Endothelial cell (in vitro differentiated cells): ENCODE measurements at places on chromosomes 3 and 15. TPM values are rescaled to one million over a fixed set of nuclear protein-coding genes. Genes with fewer than 3 reads are reported as not detected.

The SPINT1 gene
- total RNA-seq, result 28.6 TPM

The MEX3B gene
- 98.2 TPM for total RNA-seq

The DUOX2 gene
- 1.2 TPM for total RNA-seq

The IL16 gene
- total RNA-seq, result 29.6 TPM

The EFCAB12 gene
- total RNA-seq, result 0.21 TPM

The PPM1L gene
- 12.2 TPM for total RNA-seq

The CD86 gene
- total RNA-seq, result not detected

The FYCO1 gene
- total RNA-seq, result 13.8 TPM

The LDHAL6B gene
- total RNA-seq, result not detected

The TRPC1 gene
- total RNA-seq, result 19.0 TPM

The SLC6A20 gene
- total RNA-seq, result 0.21 TPM

- peaks cover 2% of the 10 kb centered on the region for H3K27me3 ChIP-seq
- peaks cover 8% of the 10 kb centered on the region for H3K4me1 ChIP-seq
- no peak overlapping the region for H3K27ac ChIP-seq
- H3K36me3 ChIP-seq, result no peaks in the 10 kb centered on the region
These were observed 197.5 kb upstream of the TSC22D2 start for GRCh38 chr3:150210461-150211110.

DNA sequence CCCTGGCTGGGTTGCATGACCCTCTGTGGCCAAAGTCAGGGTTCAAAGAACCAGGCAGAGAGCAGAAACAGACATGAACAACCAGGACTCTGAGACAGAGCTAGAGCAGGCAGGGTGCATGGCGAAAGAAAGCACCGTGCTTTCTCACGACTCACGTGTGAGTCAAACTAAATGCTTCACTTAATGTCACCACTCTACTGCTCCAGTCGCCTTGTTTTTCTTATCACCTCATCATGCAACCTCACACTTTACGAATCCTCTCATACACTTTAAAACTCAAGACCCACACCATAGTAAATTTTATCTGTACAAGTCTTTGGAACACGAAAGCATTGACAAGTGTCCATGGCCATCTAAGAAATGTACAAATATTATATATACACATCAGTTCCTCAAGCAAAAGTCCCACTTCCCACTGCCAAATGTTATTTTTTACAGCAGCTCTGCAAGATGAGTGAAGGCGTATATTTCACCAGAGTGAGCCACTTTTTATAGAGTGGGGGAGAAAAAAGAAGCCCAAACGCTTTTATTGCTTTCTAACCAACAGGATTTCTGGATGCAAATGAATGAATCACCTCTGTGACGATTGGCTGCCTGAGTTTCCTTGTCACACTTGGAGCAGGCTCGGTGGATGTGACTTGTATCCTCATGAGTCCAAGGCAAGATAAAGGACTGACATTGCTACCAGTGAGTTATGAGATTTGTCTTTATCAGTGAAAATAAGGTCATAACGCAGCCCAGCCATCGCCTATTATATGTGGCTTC lies 16.0 kb upstream of the MEGF11 start:
- no peak for DNase-seq
- no peaks in the 10 kb centered on the region for H3K36me3 ChIP-seq
- no peaks in the 10 kb centered on the region for H3K27me3 ChIP-seq
- peak overlapping the region; percentile 14 for H3K27ac ChIP-seq
- H3K4me1 ChIP-seq, result peaks cover 8% of the 10 kb centered on the region
- H3K4me3 ChIP-seq, result no peak overlapping the region

DNA sequence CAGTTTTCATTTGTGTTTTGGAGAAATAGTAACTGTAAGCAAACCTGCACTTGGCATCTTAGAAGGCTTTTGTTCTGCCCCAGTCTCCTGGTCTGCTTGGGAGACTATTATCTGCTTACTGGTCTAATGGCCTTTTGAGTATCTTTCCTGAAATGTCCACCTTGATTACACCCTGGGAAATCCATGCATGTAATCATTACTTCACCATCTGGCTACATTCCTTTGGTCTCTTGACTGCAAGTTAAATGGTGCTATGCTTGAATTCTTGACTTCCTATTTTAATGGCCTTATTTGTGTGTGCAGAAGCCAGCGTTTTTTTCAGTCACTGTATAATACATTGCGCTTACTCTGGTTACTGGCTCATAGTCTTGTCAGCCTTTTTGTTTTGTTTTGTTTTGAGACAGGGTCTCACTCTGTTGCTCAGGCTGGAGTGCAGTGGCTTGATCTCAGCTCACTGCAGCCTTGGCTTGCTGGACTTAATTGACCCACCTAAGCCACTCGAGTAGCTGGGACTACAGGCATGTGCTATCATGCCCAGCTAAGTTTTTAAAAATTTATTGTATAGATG lies 30.0 kb downstream of the CHD2 start:
- DNase-seq, result no peak
- peaks cover 44% of the 10 kb centered on the region for H3K36me3 ChIP-seq

- peaks cover 2% of the 10 kb centered on the region for H3K27me3 ChIP-seq
- DNase-seq, result peak; percentile 35
- H3K27ac ChIP-seq, result no peak overlapping the region
- peaks cover 3% of the 10 kb centered on the region for H3K36me3 ChIP-seq
- H3K4me1 ChIP-seq, result peaks cover 9% of the 10 kb centered on the region
- H3K4me3 ChIP-seq, result no peak overlapping the region
These were observed 67.1 kb downstream of the ATP8B4 start for GRCh38 chr15:50051811-50052419.

DNA sequence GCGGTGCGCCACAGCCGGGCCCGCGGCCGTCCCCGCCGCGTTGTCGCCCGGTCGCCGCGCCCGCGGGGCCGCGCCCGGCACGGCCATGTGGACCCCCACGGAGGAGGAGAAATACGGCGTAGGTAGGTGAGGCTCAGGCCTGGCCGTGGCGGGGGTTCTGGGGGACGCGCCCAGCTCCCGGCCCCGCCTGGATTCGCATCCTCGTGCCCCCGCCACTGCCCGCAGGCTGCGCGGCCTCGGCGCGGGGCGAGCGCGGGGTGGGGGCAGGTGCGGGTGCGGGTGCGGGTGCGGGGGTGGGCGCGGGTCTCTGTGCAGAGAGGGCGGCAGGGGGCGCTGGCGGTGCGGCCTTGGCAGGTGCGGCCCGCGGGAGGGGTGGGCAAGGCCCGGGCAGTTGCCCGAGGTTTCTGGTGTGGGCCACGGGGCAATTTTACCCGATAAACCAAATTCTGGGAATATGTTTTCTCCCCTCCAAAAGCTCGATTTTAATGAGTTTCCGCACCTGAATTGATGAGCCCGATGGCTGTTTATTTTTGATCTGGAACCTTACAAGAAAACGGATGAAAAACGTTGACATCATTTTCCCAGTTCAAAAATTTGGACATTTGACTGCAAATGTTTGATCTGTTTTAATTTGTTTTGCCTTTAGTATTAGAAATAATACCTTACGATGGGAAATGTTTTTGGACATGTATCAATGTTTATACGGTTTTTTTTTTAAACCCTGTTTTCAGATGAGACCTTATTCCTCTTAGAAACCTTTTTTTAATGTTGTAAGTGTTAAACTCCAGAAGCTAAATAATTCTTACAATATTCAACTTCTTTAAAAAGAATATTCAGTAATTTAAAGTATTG lies 678 bp downstream of the DOCK3 start:
- peaks cover 8% of the 10 kb centered on the region for H3K36me3 ChIP-seq
- H3K4me1 ChIP-seq, result peaks cover 7% of the 10 kb centered on the region
- peaks cover 10% of the 10 kb centered on the region for H3K27me3 ChIP-seq
- H3K4me3 ChIP-seq, result peak overlapping the region; percentile 91
- DNase-seq, result peak; percentile 65

- H3K36me3 ChIP-seq, result no peaks in the 10 kb centered on the region
- H3K27ac ChIP-seq, result no peak overlapping the region
- no peaks in the 10 kb centered on the region for H3K27me3 ChIP-seq
- no peak overlapping the region for H3K4me3 ChIP-seq
These were observed 228.8 kb upstream of the PPP2R3A start for GRCh38 chr3:135736740-135737139.

DNA sequence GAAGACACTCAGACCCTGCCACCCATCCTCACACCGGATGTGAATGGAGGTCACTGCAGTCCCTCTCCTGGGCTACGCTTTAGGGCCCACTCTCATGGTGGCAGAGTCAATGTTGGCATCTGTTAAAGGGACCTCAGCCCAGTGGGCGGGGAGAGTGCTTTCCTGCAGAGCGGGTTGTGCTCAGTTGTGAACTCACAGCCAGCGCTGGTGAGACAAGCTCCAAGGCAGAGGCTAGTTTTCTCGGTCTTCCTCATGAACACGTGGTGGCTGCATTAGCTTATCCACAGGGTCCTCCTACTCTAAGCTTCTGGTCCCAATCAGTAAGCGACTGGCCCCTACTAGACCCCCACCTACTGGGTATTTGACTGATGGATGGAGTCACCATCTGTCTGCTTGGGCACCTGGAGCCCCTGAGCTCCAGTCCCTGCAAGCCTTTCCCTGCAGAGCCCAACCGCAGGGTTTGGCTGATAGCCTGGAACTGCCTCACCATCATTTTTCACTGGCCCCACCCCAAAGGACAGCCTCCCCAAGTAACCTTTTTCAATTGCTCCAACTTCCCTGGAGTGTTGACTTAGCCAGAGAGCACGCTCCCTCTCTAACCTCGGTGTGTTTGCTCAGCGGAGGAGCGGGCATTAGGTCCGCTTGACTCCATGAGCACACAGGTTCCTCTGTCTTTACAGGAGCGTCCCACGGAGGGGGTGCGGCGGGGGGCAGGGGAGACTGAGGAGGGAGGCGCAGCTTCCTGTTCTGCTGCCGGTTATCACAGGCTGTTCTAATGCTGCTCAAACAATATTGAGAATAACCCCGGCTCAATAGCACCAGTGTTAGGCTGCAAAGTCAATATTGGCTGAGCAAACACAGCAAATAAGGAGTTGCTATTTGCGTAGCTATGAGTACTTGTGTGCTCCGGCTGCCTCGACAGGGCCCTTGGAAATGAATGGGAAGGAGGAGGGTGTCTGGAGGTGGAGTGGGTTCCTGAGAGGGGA lies 141.7 kb downstream of the RPLP1 start:
- no peak overlapping the region for H3K4me3 ChIP-seq
- H3K27ac ChIP-seq, result no peak overlapping the region
- peaks cover 5% of the 10 kb centered on the region for H3K27me3 ChIP-seq
- DNase-seq, result no peak
- peaks cover 2% of the 10 kb centered on the region for H3K4me1 ChIP-seq

- peaks cover 15% of the 10 kb centered on the region for H3K36me3 ChIP-seq
- H3K27me3 ChIP-seq, result peaks cover 3% of the 10 kb centered on the region
- H3K4me3 ChIP-seq, result peak overlapping the region; percentile 98
- H3K4me1 ChIP-seq, result peaks cover 45% of the 10 kb centered on the region
These were observed 426 bp downstream of the CBLB start for GRCh38 chr3:105868431-105868741.

DNA sequence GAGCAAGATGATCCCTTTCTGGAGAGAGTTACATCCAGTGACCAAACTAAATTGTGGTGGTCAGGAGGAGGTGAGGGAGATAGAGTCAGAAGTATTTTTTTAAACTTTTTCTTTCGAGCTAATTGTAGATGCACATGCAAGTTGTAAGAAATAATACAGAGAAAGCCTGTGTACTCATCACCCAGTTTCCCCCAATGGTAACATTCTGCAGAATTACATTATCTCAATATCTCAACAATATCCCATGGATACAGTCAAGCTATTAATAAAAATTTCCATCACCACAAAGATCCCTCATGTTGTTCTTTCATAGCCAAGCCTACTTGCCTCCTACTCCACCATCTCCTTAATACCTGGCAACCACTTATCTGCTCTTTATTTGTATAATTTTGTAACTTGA lies 3.3 kb upstream of the TMEM45A start:
- H3K27me3 ChIP-seq, result no peaks in the 10 kb centered on the region
- H3K4me3 ChIP-seq, result no peak overlapping the region
- H3K36me3 ChIP-seq, result no peaks in the 10 kb centered on the region
- H3K27ac ChIP-seq, result no peak overlapping the region

DNA sequence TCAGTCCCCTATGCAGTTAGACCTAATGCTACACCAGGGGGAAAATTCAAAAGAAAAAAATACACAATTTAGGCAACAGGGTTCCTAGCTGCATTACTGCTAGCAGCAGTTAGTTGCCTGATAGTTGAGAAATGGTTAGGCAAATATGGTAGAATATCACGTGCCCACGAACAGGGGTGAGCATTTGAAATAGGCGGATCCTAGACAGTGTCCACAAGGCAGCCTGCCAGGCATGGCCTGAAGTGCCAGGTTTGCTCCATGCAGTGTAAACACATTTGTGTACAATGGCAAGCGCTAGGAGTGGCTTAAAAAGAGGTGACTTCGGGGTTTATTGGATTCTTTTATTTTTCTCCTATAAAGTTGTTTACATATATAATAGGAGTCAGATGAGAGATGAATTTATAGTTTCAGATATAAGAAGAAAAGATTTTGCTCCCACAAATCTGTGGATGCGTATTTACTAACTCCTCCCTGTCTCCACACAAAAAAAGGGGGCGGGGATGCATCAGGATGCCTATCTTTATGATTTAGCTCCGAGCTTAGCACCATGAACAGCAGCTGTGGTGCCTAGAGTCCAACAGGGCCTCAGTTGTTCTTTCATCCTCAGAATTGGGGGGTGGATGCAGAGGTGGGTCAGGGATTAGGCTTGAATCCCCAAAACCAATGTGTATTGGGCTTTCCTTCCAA lies 3.9 kb upstream of the TGM4 start:
- peaks cover 3% of the 10 kb centered on the region for H3K27me3 ChIP-seq
- H3K27ac ChIP-seq, result no peak overlapping the region
- peaks cover 4% of the 10 kb centered on the region for H3K4me1 ChIP-seq
- no peak for DNase-seq
- H3K4me3 ChIP-seq, result no peak overlapping the region

GRCh38 chr3:150215616-150216015 lies 192.5 kb upstream of the TSC22D2 start:
- H3K27ac ChIP-seq, result no peak overlapping the region
- peaks cover under 1% of the 10 kb centered on the region for H3K36me3 ChIP-seq
- H3K4me3 ChIP-seq, result no peak overlapping the region
- DNase-seq, result no peak
- peaks cover 5% of the 10 kb centered on the region for H3K27me3 ChIP-seq
- peaks cover 14% of the 10 kb centered on the region for H3K4me1 ChIP-seq

- H3K27ac ChIP-seq, result no peak overlapping the region
- H3K4me1 ChIP-seq, result peaks cover 6% of the 10 kb centered on the region
- H3K36me3 ChIP-seq, result peaks cover 4% of the 10 kb centered on the region
- no peaks in the 10 kb centered on the region for H3K27me3 ChIP-seq
- no peak overlapping the region for H3K4me3 ChIP-seq
These were observed 51.3 kb upstream of the OSBPL11 start for GRCh38 chr3:125646581-125646980.

DNA sequence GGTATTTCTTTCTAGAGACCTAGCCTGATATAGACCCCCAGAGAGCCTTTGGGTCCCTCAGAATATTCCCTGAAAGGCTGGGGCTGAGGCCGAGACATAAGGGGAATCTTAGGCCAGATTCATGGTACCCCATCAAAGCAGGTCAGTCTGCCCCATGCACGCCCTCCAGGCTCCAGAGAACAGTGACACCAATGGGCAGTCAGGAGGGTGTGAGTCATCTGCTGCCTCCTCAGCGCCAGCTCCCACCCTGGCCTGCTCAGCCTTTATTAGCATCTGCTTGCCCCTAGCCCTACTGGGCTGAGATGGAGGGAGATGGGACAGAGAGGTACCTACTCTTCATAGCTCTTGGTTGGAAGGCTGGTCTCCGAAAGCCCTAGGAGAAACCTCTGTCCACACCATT lies 14.3 kb upstream of the CAMKV start:
- H3K27me3 ChIP-seq, result peaks cover 4% of the 10 kb centered on the region
- H3K36me3 ChIP-seq, result no peaks in the 10 kb centered on the region
- DNase-seq, result no peak
- no peaks in the 10 kb centered on the region for H3K4me1 ChIP-seq
